ENCODE measurements at places on chromosomes 7 and 10. TPM values are rescaled to one million over a fixed set of nuclear protein-coding genes. Genes with fewer than 3 reads are reported as not detected.

DNA sequence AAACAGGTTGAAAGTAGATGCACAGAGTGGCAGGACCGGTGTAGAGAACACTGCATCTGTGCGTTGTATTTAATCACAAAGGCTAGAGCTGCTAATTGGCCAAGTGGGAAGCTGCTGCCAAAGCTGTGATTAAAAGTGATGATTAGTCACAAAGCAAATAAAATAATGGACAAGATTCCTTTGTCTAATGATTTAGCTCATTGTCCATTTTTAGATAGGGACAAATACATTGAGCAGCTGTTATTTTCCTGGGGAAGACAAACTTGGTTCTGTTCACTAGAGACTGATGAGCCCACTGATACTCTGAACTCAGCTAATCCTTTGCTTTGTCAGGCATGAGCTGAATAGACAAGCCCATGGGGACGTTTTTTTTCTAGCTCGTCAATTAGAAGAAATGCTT is 19.7 kb downstream of the UBE3C start:
- no peak for DNase-seq

- no peak for DNase-seq
These were observed 188.8 kb downstream of the RAPGEF5 start for GRCh38 chr7:22168129-22168634.

- DNase-seq, result no peak
These were observed 403.9 kb upstream of the CELF2 start for GRCh38 chr10:10613656-10614244.

FAM53B gene
- total RNA-seq, result 30.0 TPM

GRCh38 chr7:149226840-149227494 is 12.5 kb upstream of the ZNF212 start:
- no peak for DNase-seq

CCL26 gene
- total RNA-seq, result 0.88 TPM

DNA sequence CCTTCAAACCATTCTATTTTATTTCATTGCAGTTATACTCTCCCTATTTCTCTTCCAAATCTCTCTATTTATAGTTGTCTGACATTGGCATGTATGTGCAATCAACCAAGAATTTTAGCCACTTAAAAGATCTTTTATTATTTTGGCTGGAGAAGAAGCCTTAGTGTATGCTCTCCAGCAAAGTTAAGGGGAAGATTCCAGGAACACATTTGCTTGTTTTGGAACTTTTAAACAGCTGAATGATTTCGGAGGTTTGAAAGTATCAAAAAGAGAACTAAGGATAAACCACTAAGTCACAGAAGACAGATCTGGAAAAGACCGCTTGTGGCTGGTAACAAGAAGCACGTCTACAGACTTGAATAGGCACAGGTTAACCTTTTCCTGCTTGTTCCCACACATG is 182.2 kb upstream of the FZD1 start:
- peak; percentile 24 for DNase-seq

DNA sequence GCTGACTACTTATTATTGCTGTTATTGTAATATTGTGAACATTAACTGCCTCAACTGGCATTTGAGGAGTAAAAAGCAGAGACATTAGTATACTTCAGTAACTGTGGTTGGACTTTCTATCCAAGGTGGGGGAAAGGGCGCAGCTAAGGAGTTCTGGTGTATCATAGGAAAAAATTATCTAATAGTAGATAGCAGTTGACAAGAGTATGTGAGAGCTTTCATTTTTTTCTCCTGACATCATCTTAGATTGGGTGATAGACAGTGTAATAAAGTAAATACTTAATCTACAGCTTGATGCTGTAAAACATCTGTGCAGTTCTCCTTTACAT is 68.9 kb downstream of the PHTF2 start:
- no peak for DNase-seq

LIPM gene
- total RNA-seq, result not detected

DNA sequence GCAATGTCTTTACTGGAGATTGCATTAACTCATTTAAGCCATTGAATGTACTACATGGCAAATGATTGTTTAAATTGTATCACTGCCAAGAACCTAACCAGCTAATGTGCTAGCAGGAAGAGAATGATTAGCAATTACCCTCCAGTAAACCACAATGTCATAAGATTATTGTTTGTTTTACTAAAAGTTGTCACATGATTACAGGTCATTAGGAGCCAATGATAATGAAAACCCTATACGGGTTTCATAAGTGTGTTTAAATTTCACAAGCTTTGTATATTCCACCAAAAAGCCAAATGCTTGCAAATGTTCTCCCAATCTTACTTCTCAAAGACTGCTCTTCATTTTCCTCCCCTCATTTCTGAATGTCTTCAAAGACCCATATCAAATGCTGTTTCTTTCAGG is 76.5 kb upstream of the PPP1R3C start:
- DNase-seq, result no peak

DNA sequence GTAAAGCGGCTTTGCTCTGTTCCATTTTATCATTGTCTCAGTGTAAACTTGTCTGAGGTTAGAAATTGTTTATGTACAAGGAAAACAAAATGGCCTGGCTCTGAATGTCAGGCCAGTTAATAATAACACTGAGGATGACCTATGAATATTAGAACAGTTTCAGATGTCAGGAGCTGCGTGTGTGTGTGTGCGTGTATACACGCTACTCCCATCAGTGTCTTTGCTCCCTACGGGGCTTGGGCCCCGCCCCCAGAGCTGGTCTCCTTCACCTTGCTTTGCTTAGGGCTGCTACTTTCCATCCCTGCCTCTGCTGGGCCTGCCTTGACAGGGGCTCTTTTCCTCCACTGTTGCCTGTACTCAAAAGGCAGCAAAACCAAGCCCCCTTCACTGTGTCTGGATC is 142.3 kb upstream of the BET1 start:
- no peak for DNase-seq

GRCh38 chr10:51699475-51700227 is at the start of gene CSTF2T:
Gene CSTF2T (minus strand): TSS chr10:51699595. CDS start chr10:51699549, 46 bp downstream.
- DNase-seq, result peak; percentile 92

KBTBD2 gene
- 34.0 TPM for total RNA-seq

DNA sequence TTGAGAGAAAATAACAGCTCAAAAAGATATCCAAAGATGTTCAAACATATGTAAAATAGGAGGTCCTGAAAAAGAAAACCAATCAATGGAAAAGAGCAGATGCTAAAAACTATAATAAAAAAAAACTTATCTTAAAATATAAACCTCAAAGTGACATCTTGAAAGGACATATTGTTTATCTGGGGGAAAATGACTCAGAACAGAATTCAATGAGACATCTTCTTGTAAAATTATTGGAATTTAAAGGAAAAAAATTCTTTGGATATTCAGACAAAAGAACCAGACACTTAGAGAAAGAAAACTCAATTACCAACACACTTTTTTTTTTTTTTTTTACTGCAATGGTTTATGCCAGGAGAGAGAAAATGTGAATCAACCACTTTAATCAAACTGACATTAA is 58.9 kb downstream of the NAMPT start:
- DNase-seq, result no peak

GRCh38 chr7:142714375-142714774 is 34.9 kb upstream of the PRSS1 start:
- no peak for DNase-seq

GRCh38 chr10:60914690-60915141 is 29.3 kb downstream of the RHOBTB1 start:
- DNase-seq, result peak; percentile 63

DNA sequence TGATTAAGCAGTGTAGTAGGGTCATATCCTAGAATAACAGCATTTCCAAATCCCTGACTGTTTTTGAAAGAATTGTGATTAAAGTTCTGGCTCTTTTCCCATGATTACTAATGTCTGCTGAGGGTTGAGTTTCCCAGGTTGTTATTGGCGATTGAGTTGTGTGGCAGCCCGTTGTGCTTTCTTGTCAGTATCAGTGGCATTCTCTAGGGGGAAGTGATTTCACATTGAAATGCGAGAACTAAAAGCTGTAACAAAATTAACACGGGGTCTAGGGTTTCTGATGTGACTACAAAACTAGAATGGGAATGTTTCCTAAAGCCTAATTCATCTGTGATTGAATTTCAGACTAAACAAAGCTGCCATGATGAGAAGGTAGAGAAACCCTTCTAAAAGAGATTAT is 349.4 kb downstream of the EXOC4 start:
- DNase-seq, result peak; percentile 22

FGFR2 gene
- total RNA-seq, result 59.4 TPM

- no peak for DNase-seq
These were observed 89.2 kb upstream of the MKLN1 start for GRCh38 chr7:131238347-131238931.

CHAT gene
- total RNA-seq, result not detected

DNA sequence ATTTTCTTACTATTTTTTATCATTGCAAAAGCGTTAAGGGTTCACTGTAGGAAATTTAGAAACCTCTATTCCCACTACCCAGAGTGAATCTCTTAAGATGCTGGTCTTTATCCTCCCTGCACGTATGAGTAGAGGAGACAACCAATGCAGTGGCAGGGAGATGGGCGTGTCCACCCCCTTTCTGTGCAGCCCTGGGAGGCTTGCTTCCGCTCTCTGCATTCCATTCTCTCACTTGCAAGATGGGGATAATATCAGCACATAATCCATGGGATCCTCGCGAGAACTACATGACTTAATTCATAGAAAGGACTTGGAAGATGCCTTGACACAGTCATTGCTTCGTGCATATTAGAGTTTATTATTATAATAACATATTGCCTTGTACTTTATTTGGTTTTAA is 196.2 kb downstream of the KLF6 start:
- no peak for DNase-seq
